Hematopoietic multipotent progenitor cell treated with erythropoietin and hydrocortisone succinate and interleukin-3 and kit ligand, for 6 days (in vitro differentiated cells): ENCODE measurements at places on chromosomes 12 and 14.

DNA sequence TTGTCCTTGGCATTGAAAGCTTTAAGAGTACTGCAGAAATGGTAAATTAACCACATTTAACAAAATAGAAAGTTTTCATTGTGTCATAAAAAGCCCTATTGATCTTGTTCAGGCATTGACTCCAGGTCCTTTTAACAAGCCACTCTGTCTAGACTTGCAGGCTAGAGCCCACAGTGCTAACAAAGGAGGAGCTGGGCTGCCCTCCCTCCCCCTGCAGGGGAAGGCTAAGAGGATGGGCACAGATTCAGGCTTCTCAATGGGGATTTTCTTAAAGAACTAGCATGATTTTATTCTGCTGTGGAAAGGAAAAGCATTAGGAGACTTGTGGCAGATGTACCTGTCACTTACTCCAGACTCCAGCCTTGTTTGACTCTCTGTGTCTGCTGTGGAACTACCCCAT is 463.6 kb downstream of the NRXN3 start:
- DNase-seq, result no peak

DNA sequence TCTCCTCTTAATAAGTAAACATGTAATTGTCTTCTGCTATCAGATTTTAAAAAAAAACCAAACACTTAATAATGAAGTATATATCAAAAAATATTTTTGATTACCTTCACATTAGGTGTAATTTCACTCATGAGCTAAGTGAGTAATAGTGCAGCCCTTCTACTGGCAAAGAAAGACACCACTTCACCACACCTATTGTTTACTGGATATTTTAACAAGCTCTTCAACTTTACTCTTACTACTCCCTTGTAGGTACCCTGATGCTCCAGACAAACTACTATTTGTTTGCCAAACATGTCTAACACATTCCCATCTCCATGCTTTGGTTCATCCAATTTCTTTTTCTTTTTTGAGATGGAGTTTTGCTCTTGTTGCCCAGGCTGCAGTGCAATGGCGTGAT is 36.9 kb upstream of the WDR89 start:
- DNase-seq, result no peak

- no peak for DNase-seq
These were observed 7.6 kb downstream of the FCF1 start for GRCh38 chr14:74720526-74720925.

DNA sequence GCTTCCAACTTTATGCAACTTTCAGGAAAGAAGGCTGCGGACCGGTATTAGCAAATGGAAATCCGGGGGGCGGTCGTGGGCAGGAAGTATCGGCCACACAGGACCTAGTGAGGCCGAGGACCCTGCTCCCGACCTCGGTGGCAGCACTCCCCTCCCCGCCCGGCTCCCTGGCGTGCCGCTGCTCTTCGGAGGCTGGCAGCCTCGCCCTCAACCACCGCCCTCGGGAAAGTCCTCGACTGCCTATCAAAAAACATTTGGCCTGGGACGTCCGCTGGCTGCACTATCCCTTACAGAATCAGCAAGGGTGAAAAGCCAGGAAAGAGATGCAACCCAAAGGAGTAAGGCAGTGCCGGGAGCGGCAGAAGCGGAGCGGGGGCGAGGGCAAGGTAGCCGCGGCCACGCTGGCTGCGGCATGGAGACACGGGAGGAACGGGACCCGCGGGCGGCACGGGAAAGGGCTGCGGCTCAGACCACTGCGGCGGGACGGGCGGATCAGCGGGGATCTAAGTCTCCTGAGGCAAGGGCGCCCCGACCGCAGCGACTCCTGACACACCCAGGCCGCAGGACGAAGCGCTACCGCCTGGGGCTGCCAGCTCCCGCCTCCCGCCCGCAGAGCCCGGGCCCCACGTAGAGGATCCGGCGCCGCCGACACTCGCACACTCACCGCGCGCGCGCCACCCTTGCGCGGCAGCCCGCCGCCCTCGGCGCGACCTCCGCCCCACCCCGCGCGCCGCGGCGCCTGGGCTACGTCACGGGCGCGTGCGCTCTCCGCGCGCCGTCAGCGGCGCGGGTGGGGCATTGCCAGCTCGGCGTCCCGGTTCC is at the start of the genes BBOF1 and ENTPD5:
BBOF1 (plus strand) TSS at position 764 of the 822 bp plus-strand sequence. CDS start 130 bp downstream, outside the sequence.
ENTPD5 (minus strand) TSS at position 703 of the 822 bp plus-strand sequence. CDS start 31,186 bp downstream, outside the sequence.
- DNase-seq, result peak; percentile 89

DNA sequence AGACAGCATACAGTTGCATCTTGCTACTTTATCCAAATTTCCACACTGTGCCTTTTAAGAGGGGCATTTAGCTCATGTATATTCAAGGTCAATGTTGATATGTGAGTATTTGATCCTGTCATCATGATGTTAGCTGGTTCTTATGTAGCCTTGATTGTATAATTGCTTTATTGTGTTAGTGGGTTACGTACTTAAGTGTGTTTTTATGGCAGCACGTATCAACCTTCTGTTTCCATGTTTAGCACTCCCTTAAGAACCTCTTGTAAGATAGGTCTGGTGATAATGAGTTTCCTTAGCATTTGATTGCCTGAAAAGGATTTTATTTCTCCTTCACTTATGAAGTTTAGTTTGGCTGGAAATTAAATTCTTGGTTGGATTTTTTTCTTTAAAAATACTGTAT is 445.2 kb downstream of the NAV3 start:
- DNase-seq, result no peak
